ENCODE measurements at places on chromosomes 16 and 17.

- no peak for DNase-seq
Measured at GRCh38 chr17:40366861-40367518, 2.5 kb upstream of the GJD3 start.

GRCh38 chr17:78891406-78892061 lies 11.5 kb downstream of the CEP295NL start:
- no peak for DNase-seq

- DNase-seq = no peak
Measured at GRCh38 chr17:64218066-64218465, 45.0 kb downstream of the TEX2 start.

- no peak for DNase-seq
Measured at GRCh38 chr16:74896389-74897370, 88.2 kb downstream of the WDR59 start.

- DNase-seq = peak; percentile 66
Measured at GRCh38 chr16:72371307-72372086, 199.5 kb upstream of the PMFBP1 start.

GRCh38 chr17:28141773-28142172 lies 99.3 kb downstream of the NLK start:
- no peak for DNase-seq

DNA sequence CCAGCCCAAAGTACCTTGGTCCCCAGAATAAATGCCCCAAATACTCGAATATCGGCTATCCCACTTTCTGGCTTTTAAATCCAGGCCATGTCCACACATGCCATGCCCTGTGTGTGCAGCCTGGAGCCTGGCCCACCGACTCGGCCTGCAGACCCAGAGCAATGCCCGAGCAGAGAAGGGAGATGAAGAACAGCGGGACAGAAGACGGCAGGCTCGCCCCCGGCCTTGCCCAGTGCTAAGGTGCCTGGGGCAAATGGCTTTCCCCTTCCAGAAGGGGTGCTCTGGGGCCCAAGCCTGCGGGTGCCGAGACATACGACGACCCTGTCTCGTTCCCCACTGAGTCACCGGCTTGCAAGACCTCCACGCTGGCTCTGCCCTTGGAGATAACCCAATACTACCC lies 8.0 kb downstream of the CLUH start:
- no peak for DNase-seq

DNA sequence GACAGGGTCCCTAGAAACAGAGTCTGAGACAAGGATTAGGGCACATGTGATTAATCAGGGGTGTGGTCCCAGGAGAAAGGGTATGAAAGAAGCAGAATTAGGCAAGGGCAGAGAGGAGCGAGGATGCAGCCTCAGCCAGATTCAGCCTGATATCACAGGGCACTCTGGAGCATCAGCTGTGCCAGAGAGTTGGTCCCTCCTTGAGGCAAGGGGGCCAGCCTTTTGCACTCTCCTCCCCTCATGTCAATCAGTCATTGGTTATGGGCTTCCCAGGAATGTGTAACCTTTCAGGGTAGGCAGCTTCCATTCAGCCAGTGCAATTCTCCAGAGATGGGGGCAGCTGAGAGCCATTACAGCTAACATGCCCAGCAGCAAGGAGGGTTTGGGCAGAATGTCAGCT lies 152.6 kb upstream of the LHX1 start:
- DNase-seq = no peak

DNA sequence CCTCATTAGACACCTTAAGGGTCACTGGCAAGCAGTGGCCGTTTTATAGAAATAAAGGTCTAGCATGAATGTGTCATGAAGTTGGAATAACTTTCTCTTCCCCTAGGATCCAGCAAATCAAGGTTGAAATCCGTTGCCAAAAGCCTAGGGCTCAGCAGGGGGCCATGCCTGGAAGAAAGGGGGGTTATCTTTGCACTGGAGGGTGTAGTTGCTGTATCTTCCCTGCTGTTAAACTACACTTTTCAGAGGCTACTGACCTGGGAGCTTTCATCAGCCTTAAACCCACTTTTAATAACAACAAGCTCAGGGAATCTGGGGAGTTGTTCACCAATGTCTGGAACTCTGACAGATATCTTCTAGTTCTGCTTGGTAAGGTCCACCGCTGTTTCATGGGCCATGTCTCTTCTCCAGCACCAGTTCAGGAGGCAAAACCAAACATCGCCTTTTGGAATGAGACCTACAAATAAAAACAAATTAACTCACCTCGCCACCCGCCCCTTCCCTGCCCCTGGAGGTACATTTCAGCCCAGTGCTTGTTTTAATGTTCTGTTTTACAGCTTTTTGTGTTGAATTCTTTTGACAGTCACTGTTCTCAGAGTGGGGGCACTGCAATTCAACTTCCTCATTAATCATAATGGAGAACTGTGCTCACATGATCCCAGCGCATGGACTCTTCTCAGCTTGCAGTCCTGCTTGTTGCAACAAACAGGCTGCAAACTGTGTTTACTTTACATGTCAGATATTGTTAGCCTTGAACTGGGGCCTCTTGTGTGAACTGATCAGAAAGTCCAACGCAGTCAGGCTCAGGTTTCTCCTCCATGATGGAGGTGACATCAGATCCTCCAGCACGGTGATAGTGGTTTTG lies 508.7 kb downstream of the KCNJ2 start:
- DNase-seq = no peak

DNA sequence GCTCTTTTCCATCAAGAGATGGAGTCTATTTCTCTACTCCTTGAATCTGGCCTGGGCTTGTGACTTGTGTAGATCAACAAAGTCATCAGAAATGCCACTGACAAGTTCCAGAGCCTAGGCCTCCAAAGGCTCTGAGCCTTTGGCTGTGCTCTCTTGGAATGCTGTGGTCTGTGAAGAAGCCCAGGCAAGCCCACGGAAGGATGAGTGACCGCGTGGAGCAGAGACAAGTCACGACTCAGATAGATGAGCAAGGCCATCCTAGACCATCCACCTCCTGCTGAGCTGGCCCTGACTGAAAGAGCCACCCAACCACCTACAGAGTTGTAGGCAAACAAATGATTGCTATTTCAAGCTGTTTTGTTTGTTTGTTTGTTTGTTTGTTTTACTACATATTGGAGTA lies 11.6 kb upstream of the ICAM2 start:
- DNase-seq = no peak

GRCh38 chr16:56617212-56618085 lies 8.1 kb upstream of the MT1E start:
- DNase-seq = peak; percentile 67

- DNase-seq = no peak
Measured at GRCh38 chr16:11051879-11052808, 107.8 kb downstream of the CLEC16A start.

GRCh38 chr17:57266902-57267311 lies 10.6 kb downstream of the MSI2 start:
- DNase-seq = no peak

- no peak for DNase-seq
Measured at GRCh38 chr16:54503856-54504219, 217.3 kb upstream of the IRX3 start.

DNA sequence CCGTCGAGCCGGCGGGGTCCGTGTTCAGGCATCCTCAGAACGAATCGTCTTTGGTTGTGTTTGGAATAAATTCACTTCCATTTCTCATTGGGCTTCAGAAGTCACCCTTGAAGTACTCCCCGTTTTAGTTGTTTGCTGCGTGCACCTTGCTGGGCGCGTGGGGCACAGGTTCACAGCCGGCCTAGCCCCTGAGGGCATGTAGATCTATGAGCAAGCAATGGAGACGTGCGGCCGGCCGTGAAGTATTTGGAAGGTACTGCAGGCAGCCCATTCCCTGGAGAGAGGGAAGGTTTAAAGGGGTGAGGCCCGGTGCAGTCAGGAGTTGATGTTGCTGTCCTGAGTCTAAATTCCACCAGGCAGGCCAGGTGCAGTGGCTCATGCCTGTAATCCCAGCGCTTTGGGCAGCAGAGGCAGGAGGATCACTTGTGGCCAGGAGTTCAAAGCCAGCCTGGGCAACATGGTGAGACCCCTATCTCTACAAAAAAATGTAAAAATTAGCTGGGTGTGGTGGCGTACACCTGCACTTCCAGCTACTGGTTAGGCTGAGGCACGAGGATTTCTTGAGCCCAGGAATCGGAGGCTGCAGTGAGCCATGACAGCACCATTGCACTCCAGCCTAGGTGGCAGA lies 714 bp downstream of the ACSF3 start:
- no peak for DNase-seq

DNA sequence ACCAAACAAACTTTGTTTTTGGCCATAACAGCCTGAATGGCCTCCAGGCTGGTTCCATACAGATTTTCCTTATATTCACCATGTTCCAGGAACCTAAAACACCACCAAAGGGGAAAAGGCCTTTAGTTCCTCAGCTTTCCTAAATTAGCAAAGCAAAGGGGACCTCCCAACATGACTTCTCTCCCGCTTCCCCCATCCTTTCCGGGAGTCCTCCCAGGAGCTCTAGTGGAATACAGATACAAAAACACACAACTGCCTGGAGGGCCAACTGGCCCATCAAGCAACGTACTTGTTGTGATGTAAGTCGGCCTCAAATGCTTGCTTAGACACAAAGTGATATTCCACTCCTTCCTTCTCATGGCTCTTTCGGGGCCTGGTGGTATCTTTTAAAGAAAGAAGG lies 22.1 kb downstream of the MPP3 start:
- no peak for DNase-seq

DNA sequence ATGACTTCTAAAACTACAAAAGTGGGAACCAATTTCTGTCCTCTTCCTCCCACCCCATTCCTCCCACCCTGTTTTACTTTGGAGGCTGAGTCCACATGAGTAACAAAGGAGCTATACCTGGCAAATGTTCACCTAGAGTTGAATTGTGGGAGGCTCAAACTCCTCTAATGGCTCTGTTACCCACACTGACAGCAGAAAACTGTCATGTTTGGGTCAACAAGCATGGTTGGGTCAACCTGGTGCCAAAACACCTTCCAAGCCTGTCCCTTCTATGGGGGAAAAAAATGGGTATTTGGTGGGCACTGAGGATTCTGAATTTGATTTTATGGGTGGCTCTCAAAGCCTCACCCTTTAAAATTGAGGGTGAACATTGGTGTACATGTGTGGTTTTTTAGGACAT lies 12.0 kb upstream of the HOXB13 start:
- DNase-seq = no peak

DNA sequence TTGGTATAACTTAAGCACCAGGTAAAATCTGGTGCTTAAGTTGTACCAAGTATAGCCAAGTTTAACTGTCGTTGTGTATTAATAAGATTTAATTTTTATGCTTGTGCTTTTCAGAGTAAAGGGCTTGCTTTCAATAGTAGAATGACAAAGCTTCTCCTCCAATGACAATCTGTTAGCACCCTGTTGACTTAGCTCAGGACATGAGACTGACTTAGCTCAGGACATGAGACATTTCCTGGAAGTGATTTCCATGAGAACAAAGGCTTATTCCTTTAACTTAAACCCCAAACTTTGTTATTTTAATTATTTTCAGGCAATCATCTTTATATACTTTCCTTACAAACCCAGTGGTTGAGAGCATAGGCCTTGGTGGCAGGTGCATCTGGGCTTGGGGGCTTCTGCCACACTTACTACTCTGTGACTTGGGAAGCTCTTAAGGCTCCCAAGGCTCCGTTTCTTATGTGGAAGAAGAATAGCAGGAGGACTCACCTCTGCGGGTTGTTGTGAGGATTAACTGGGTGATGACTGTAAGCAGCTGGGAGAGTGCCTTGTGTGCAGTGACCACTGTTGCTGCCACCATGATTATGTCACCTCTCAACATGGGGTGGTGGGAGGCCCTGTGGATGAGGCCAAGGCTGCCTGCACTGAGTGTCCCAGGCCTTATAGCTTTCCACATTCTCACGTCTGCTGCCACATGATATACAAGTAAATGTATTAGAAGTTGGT lies 59.4 kb upstream of the CMIP start:
- no peak for DNase-seq

GRCh38 chr17:50487213-50488096 lies 8.8 kb downstream of the RSAD1 start:
- DNase-seq = no peak

DNA sequence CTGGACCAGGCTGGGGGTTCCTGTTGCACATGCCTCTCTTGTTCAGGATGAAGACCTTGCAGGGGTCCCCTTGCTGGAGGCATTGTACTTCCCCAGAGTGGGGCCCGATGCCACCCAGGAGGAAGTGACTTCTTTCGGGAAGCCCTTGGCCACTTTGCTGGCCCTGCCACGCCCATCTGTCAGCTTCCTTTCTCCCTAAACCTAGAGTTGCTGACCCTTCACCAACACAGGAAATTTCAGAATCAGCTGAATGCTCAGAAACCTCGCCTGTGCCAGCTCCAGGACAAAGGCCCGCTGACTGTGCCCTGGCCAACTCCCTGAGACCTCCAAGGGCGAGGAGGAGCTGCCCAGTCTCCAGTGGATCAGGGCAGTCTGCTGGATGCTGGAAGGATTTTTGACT lies 26.7 kb downstream of the WNT9B start:
- no peak for DNase-seq

GRCh38 chr17:29150161-29150560 lies 30.0 kb downstream of the MYO18A start:
- DNase-seq = no peak

DNA sequence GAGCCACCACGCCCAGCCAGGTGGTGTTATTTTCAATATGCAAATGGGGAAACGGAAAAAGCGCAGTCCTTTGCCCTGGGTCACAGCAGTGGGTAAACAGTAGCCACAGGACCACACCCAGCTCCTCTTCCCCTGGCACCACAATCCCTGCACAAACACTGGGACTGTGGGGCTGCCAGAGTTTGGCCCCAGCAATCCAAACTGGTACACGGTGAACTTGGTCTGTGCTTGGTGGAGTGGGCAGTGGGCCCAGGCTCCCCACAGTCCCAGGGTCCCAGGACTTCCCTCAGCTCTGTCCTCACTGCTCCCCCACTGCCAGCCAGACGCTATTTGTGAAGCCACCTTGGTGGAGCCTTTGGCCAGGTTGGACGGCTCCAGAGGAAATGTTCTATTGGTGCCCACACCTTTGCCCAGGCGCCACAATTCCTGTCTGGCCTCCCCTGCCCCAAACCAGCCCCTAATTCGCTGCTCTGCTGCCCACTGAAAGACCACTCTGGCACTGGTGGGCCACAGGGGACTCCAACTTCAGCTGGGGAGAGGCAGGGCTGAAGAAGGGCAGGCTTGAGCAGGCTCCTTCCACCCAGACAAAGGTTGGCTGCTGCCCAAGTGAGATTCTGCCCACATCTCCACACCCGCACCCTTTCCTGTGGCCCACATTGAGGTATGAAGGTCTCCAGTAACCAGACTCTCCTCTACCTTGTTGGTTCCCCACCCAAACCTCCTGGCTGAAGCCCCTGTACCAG lies 2.1 kb downstream of the CHAD start:
- no peak for DNase-seq

- no peak for DNase-seq
Measured at GRCh38 chr17:77549726-77550366, 408.7 kb upstream of the TNRC6C start.
